ENCODE measurements at places on chromosomes 16 and 17. TPM values are rescaled to one million over a fixed set of nuclear protein-coding genes. Genes with fewer than 3 reads are reported as not detected.
A peak's percentile ranks its signal among the peaks of the same experiment; 100 is the strongest.

DNA sequence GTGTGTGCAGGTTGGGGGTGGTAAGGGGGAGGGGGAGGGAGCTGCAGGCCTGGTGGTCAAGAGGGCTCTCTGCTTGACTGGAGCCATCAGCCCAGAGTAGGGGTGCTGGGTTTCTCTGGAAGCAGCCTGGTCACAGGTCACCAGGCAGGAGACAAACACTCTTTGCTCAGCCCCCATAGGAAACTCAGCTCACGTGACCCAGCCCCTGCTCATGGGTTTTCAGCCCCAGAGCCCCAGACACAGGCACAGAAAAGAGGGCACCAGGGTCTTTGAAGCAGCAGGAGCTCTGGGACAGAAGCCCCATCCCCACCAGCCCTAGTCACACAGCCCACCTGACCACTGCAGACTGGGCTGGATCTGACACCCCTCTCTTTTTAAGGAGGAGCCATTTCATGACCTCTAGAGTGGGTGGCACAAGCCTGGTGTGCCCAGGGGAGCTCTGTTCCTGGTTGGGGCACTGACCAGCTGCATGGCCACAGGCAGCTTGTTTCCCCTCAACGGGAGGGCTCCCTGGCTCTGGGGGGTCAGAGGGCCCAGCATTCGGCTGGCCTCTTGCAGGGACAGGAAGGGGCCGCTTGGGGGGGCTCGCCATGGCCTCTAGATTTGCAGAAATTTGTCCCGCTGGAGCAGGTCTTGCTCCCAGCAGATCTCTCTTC is 13.8 kb upstream of the CD79B start:
- DNase-seq, result no peak
- H3K4me1 ChIP-seq, result peaks cover 4% of the 10 kb centered on the region
- H3K4me3 ChIP-seq, result no peak overlapping the region
- H3K27ac ChIP-seq, result no peak overlapping the region

DNA sequence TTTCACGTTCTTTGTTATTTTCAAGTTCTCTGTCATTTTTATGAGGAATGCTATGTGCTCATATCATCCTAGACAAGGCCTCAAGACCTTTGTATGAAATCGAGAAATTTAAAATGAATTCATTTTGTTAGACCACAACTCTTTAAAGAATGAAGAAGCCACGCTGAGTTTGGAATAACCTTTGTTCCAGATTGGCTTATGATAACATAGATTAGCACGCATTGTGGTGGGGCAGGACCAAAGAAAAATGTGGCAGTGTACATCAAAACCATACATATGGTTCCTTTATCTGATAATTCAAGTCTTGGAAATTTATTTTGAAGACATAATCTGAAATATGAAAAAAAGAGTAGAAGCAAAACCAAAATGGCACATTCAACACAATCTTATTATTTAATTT is 2.2 kb downstream of the HSD17B2 start:
- H3K27me3 ChIP-seq, result peaks cover 26% of the 10 kb centered on the region
- no peak for DNase-seq
- H3K4me3 ChIP-seq, result no peak overlapping the region
- no peaks in the 10 kb centered on the region for H3K4me1 ChIP-seq
- no peaks in the 10 kb centered on the region for H3K36me3 ChIP-seq
- no peak overlapping the region for H3K27ac ChIP-seq

The ZNF629 gene
- polyA plus RNA-seq, result 20.1 TPM

DNA sequence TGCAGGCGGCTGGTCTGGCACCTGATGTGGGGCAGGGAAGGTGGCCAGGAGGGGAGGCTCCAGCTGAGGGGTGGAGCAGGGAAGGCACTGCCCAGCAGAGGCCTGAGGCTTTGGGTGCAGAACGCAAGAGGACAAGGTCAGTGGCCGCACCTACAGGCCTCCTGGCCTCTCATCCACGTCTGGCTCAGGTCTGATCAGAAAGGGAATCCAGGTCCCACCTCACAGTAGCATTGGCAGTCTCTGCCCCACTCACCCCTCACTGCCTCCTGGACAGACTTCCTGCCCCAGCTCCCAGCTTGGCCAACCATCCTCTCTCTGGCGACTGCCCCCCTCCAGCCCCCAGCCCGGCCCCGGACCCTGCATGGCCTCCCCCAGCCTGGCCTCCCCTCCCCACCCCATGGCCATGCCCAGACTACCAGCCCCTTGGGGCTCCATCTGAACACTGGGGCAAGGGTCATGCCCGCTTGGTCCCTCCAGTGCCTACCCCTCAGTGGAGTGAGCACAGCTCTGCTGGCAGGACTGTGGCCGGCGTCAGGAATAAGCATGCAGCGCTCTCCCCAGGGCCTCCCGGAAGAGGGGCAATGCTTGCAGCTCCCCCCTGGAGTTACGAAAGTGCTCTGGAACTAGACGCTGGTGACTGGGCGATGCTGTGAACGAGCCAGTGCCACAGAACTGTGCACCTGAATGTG is 4.6 kb downstream of the UTS2R start:
- no peak overlapping the region for H3K27ac ChIP-seq
- peaks cover 11% of the 10 kb centered on the region for H3K4me1 ChIP-seq
- H3K4me3 ChIP-seq, result no peak overlapping the region
- H3K27me3 ChIP-seq, result peaks cover 30% of the 10 kb centered on the region
- no peaks in the 10 kb centered on the region for H3K36me3 ChIP-seq
- no peak for DNase-seq

- no peaks in the 10 kb centered on the region for H3K27me3 ChIP-seq
- H3K4me3 ChIP-seq, result no peak overlapping the region
- peak overlapping the region; percentile 22 for H3K27ac ChIP-seq
- no peak for DNase-seq
- H3K4me1 ChIP-seq, result peaks cover 8% of the 10 kb centered on the region
Observed at GRCh38 chr17:82884970-82885353, 45.1 kb upstream of the ZNF750 start.

DNA sequence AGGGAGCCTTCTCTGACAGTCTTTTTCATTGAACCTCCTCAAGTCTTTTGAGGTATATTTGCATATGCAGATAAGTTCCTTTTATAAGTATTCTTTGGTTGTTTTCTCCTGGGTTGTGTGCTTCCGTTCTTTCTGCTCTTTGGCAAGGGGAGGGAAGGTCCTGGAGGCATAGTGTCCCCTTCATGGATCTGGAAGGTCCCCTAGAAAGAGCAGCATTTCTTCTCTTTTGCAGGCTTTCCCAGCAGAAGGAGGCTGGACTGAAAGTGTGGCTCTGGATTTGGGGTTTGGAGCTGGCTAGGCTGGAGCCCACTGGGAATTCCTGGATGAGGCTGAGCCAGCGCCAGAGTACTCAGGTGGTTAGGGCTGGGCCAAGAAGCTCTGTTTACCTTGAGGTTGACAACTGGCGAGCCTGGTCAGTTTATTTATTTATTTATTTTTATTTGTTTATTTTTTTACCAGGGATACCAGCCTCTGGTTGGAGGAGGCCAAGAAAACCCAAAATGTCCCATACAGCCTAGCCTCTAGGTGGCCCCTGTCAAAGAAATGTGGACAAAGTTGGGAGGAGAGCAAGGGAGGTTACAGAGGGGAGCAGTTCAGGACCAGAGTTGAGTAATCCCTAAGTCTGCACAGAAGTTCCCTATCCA is 5.4 kb upstream of the TOP2A start:
- H3K4me1 ChIP-seq, result no peaks in the 10 kb centered on the region
- no peaks in the 10 kb centered on the region for H3K27me3 ChIP-seq
- H3K27ac ChIP-seq, result no peak overlapping the region
- no peak for DNase-seq
- no peaks in the 10 kb centered on the region for H3K36me3 ChIP-seq

The C16orf96 gene
- polyA plus RNA-seq, result 0.24 TPM

DNA sequence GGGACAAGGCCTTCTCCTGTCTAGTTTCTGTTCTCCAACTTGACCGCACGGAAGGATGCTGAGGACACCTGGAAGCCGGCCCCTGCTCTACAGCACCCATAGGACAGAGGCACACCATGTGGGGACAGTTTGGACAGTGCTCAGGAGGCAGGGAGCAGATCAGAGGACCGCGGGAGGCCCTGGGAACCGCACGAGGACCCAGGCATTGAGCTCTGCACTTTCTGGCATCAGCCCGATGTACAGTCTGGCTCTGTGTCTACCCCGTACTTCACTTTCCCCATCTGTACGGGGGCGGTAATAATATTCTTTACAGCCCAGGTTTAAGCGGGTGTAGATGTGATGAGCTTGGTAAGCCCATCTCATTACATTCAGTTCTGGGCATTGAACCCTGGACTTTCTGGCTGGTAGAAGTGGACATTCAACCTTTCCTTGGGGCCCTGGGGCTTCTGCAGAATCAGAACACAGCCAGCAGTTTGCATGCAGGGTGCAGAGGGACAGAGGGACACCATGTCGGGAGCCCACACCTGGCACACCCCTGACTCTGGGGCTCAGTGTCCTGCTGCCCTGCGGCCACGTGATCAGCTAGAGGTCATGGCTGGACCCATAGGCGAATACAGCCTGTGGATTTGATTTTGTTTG is 258.7 kb downstream of the SEC14L1 start:
- no peak overlapping the region for H3K4me3 ChIP-seq
- DNase-seq, result no peak
- peaks cover 3% of the 10 kb centered on the region for H3K4me1 ChIP-seq
- H3K27ac ChIP-seq, result no peak overlapping the region
- peaks cover 7% of the 10 kb centered on the region for H3K36me3 ChIP-seq

The CYGB gene
- 3.5 TPM for polyA plus RNA-seq

The NOS2 gene
- not detected for polyA plus RNA-seq

GRCh38 chr17:39264119-39264518 is 38.4 kb upstream of the STAC2 start:
- DNase-seq, result no peak
- no peaks in the 10 kb centered on the region for H3K4me1 ChIP-seq
- no peak overlapping the region for H3K4me3 ChIP-seq
- peaks cover 55% of the 10 kb centered on the region for H3K36me3 ChIP-seq

- H3K4me1 ChIP-seq, result no peaks in the 10 kb centered on the region
- no peaks in the 10 kb centered on the region for H3K27me3 ChIP-seq
- no peak for DNase-seq
- no peak overlapping the region for H3K4me3 ChIP-seq
Observed at GRCh38 chr17:12821376-12821940, 32.2 kb downstream of the ARHGAP44 start.

DNA sequence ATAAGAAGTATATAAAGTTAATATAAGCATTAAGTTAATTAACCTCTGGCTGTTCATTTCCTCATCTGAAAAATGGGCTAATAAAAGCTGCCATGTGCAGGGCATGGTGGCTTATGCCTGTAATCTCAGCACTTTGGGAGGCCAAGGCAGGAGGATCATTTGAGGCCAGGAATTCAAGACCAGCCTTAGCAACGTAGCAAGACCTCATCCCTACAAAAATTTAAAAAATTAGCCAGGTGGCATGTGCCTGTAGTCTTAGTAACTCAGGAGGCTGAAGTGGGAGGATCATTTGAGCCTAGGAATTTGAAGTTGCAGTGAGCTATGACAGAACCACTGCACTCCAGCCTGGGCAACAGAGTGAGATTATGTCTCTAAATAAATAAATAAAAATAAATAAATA is 40.6 kb upstream of the MMD start:
- no peaks in the 10 kb centered on the region for H3K36me3 ChIP-seq
- peaks cover 10% of the 10 kb centered on the region for H3K4me1 ChIP-seq
- no peak overlapping the region for H3K27ac ChIP-seq
- DNase-seq, result no peak
- no peaks in the 10 kb centered on the region for H3K27me3 ChIP-seq
- H3K4me3 ChIP-seq, result no peak overlapping the region

The PDILT gene
- polyA plus RNA-seq, result not detected

GRCh38 chr17:4953451-4953961 is 2.6 kb downstream of the ENO3 start:
- no peak overlapping the region for H3K4me3 ChIP-seq
- no peak for DNase-seq
- H3K27me3 ChIP-seq, result no peaks in the 10 kb centered on the region

- no peak for DNase-seq
- H3K27me3 ChIP-seq, result no peaks in the 10 kb centered on the region
- H3K4me3 ChIP-seq, result no peak overlapping the region
- peaks cover 6% of the 10 kb centered on the region for H3K4me1 ChIP-seq
Observed at GRCh38 chr17:56898874-56899273, 15.0 kb downstream of the TRIM25 start.

DNA sequence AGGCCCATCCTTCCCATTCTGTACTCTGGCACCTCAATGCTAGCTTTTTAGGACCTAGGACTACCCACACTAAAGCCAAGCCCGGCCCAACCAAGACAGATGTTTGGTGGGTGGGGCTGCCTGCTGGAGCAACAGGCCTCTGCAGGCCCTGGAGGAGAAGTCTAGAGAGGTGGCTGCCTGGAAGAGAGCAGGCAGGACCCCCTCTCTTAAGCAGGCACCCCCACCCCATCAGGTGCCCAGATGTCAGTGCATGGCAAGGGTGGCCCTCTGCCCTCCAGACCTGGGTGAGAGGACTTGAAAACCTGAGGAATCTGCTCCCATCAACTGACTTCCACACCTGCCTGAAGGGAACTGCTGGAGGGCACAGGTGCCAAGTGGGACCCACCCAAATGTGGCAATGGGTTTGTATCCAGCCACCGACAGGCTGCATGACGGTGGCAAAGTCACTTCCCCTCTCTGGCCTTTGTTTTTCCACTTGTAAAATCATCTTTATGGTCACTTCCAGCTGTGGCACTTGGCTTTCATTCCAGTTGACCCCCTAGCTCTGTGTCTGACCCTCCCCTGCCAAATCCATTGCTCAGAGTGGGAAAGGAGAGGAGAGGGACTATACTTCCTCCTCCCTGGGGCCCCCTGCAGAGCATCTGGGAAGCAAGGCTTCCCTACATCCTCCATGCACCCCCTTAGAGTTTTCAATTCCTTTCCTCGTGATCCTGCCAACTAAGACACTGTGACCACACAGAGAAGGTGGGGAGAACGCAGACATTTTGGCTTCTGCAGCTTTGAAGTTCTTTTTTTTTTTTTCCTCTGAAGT is 1.7 kb upstream of the STAT5A start:
- no peaks in the 10 kb centered on the region for H3K4me1 ChIP-seq
- H3K27me3 ChIP-seq, result peaks cover 31% of the 10 kb centered on the region
- H3K27ac ChIP-seq, result no peak overlapping the region
- no peak overlapping the region for H3K4me3 ChIP-seq

DNA sequence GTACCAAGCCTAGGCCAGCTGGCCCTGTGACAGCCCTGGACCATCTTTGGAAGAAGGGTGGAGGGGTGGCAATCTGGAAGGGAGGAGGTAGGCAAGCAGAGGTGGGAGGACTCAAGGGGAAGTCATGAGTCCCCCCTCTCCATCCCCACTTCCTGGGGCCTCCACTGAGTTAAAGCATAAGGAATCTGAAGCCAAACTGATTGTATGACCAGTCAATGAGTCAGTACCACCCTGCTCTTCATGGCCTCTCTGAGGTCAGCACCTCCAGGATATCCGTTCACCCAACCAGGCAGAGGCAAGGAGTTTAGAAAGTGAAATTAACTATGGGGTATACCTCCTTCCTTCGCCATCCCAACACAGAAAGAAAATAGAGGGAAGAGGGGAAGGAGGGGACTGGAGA is 272.7 kb downstream of the SOX9 start:
- no peak overlapping the region for H3K27ac ChIP-seq
- no peaks in the 10 kb centered on the region for H3K36me3 ChIP-seq
- no peak overlapping the region for H3K4me3 ChIP-seq
- peak; percentile 52 for DNase-seq
- H3K27me3 ChIP-seq, result peaks cover 3% of the 10 kb centered on the region
- H3K4me1 ChIP-seq, result no peaks in the 10 kb centered on the region

The SEBOX gene
- 0.44 TPM for polyA plus RNA-seq

GRCh38 chr17:12680993-12681392 is 15.3 kb downstream of the MYOCD start:
- no peaks in the 10 kb centered on the region for H3K27me3 ChIP-seq
- no peaks in the 10 kb centered on the region for H3K36me3 ChIP-seq
- H3K27ac ChIP-seq, result peak overlapping the region; percentile 70
- no peak overlapping the region for H3K4me3 ChIP-seq
- H3K4me1 ChIP-seq, result peaks cover 60% of the 10 kb centered on the region
- DNase-seq, result no peak
